Ovary (tissue), 10 donors: ENCODE measurements at places on chromosomes 4 and X. TPM values are rescaled to one million over a fixed set of nuclear protein-coding genes. Genes with fewer than 3 reads are reported as not detected.

GRCh38 chr4:87058356-87059073 lies 123.7 kb downstream of the AFF1 start:
- no peaks in the 10 kb centered on the region for H3K27me3 ChIP-seq
- no peak for DNase-seq
- H3K4me3 ChIP-seq: no peak overlapping the region

DNA sequence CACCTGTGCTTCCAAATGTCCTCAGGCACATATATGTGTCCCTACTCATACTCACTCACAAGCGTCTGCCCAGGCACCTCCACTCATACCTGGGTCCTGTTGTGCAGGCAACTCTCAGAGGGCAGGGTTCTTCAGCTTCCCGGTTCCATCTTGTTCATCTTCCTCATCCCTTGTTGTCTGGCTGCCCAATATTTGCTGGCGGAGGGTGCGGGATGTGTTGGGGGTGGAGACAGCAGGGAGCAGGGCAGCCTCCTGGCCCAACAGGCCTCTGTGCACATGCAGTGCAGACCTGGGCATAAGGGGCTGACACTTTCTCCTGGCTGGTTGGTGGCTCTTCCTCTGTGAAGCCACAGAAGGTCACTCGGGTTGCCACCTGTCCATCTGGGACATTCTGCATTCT lies 32.1 kb downstream of the NBDY start:
- H3K27me3 ChIP-seq: no peaks in the 10 kb centered on the region
- peaks cover 4% of the 10 kb centered on the region for H3K4me1 ChIP-seq
- no peak for DNase-seq
- no peak overlapping the region for H3K27ac ChIP-seq

Gene DCAF12L2
- total RNA-seq: 0.83 TPM

Gene AGA
- 8.9 TPM for total RNA-seq

Gene CT45A2
- total RNA-seq: not detected

DNA sequence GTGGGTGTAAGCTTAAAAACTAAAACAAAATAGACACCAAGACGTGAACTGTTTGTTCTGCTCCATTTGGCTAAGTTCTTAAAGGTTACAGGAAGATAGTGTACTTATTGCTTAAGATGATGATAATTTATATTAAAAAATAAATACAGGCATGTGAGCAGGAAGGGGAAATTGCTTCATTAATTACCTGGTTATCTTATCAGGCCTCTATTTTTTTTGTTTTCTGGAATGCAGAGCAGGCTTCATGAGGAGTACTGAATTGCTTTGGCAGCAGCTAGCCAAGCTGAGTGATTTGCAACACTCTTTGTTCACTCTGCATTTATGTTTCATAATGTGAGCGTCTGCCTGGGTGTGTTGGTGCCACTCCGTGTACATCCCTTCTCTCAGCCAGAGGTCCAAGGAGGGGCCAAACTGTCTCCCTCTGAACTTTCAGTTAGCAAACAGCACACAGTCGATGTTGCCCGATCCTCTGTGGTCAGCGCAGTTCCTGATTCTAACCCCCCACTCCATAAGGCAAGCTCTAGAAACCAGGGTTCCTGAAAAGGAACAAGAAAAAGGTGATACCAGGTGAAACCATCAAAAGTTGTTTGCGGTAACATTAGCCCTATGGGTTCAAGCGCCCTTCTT lies 348.2 kb downstream of the SPRY1 start:
- H3K27ac ChIP-seq: no peak overlapping the region
- H3K36me3 ChIP-seq: no peaks in the 10 kb centered on the region
- peaks cover 1% of the 10 kb centered on the region for H3K4me1 ChIP-seq

DNA sequence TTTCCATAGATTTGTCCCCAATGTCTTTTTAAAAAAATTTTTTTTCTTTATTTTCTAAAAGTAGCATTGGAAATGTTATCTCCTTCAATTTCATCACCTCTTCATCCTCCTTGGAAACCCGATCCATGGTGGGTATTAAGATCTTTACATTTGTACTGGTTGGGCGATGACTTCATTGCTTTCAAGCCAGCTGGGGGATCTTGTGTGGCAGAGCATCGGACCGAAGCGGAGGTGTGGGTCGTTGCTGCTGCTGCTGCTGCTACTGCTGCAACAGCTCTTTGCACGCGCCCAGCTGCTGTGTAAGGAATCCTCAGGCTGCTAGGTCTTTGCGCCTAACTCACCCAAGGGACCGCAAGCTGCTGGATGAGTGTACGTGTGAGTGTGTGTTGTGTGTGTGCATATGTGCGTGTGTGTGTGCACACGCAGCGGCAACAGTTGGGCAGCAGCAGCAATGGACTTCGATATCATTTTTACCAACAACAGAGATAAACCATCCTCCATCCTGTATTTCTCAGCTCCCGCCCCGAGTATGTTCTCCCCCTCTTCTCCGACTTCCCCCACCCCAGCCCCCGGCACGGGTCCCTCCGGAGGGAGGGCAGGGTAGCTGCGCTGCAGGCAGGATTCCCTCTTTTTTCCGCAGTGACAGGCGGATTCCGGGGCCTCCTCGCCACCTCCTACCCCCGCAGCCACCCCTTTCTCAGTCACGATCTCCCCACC lies 768 bp upstream of the CDKL5 start:
- H3K36me3 ChIP-seq: no peaks in the 10 kb centered on the region
- H3K27ac ChIP-seq: peak overlapping the region; percentile 52
- no peaks in the 10 kb centered on the region for H3K4me1 ChIP-seq
- no peaks in the 10 kb centered on the region for H3K27me3 ChIP-seq

- H3K4me3 ChIP-seq: no peak overlapping the region
- no peak overlapping the region for H3K27ac ChIP-seq
- H3K27me3 ChIP-seq: no peaks in the 10 kb centered on the region
- no peaks in the 10 kb centered on the region for H3K36me3 ChIP-seq
- no peaks in the 10 kb centered on the region for H3K4me1 ChIP-seq
- no peak for DNase-seq
Observed at GRCh38 chr4:144583658-144584057, 62.3 kb upstream of the HHIP start.

Gene KLHL4
- 11.4 TPM for total RNA-seq

DNA sequence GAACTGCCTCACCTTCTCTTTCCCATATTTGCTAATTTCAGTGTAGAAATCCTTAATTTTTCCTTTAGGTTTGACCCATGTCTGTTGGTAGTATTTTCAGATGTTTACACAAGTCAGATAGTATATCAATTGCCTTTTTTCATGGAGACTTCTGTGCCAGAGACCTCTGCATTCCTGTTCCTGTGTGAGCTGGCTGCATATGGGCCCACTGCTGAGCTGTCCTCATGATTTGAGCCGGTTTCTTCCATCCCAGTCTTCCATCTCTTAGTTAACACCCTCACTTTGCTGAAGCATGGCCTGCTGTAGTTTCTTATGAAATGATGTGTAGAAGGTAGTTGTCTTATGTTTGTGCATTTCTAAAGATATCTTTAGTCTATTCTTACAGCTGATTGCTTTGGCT lies 40.0 kb downstream of the CDS1 start:
- no peak overlapping the region for H3K27ac ChIP-seq
- no peak overlapping the region for H3K4me3 ChIP-seq
- no peak for DNase-seq
- H3K27me3 ChIP-seq: no peaks in the 10 kb centered on the region
- no peaks in the 10 kb centered on the region for H3K36me3 ChIP-seq
- H3K4me1 ChIP-seq: no peaks in the 10 kb centered on the region

DNA sequence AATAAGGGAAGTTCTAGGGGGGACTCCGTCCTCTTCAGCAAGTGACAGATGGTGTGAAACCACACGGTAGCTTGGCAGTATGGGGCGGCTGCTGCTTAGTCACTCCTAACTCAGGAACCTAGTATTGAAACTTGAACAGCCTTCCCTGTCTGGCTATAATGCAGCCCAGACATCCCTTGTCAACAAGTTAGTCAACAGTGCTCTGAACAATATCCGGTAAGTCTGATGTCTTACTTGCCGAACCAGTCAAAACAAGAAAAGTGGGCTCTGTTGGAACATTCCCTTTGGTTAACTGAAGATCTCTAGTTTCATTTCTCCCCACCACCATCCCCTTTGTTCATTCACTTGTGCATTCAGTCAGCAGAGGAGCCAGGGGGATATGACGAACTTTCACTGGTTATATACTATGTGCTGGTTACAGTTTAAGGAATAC lies 18.7 kb upstream of the CXCL13 start:
- no peaks in the 10 kb centered on the region for H3K36me3 ChIP-seq
- H3K27me3 ChIP-seq: no peaks in the 10 kb centered on the region
- H3K4me3 ChIP-seq: no peak overlapping the region
- no peak overlapping the region for H3K27ac ChIP-seq
- H3K4me1 ChIP-seq: no peaks in the 10 kb centered on the region
- no peak for DNase-seq

Gene ZIC3
- not detected for total RNA-seq

- no peaks in the 10 kb centered on the region for H3K4me1 ChIP-seq
- no peak for DNase-seq
- no peaks in the 10 kb centered on the region for H3K36me3 ChIP-seq
- no peaks in the 10 kb centered on the region for H3K27me3 ChIP-seq
- no peak overlapping the region for H3K4me3 ChIP-seq
- H3K27ac ChIP-seq: no peak overlapping the region
Observed at GRCh38 chr4:101931619-101932018, 141.1 kb downstream of the BANK1 start.

Gene PAGE2B
- total RNA-seq: not detected

DNA sequence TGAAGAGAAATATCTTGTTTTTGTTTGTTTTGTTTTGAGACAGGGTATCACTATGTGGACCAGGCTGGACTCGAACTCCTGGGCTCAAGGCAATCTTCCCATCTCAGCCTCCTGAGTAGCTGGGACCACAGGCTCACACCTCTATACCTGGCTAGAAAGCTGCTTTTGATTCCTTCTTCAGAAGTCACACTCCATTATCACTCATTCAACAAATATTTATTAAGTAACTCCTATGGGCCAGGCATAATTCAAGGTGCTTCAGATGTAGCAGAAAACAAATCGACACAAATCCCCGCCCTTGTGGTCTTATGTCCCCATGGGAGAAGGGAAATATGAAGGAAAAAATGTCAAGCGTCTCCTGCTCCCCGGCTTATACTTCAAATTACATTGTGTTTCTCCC lies 72.6 kb upstream of the DHX15 start:
- no peaks in the 10 kb centered on the region for H3K36me3 ChIP-seq
- no peak for DNase-seq
- peaks cover 1% of the 10 kb centered on the region for H3K4me1 ChIP-seq
- H3K4me3 ChIP-seq: no peak overlapping the region
- H3K27me3 ChIP-seq: no peaks in the 10 kb centered on the region
- no peak overlapping the region for H3K27ac ChIP-seq

DNA sequence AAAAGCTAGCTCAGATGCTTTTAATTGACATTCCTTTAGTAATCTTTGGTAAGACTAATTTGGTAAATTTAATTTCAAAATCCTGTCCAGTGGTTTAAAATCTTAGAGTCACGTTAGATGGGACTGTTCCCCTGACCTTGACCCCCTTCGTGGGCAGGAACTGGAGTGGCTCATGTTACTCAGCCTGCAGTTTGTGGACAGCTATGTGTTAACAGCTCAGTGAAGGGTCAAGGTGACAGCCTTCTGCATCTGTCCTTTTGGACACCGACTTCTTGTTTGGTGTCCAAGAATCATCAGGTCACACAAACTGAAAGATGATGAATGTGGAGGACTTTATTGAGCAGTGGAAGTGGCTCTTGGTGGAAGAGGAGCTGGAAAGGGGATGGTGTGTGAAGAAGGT lies 2.9 kb downstream of the ARSF start:
- no peaks in the 10 kb centered on the region for H3K27me3 ChIP-seq
- no peak overlapping the region for H3K4me3 ChIP-seq

- no peak overlapping the region for H3K27ac ChIP-seq
- H3K36me3 ChIP-seq: no peaks in the 10 kb centered on the region
- H3K4me3 ChIP-seq: no peak overlapping the region
- no peaks in the 10 kb centered on the region for H3K27me3 ChIP-seq
- H3K4me1 ChIP-seq: no peaks in the 10 kb centered on the region
Observed at GRCh38 chr4:8867624-8868320, 3.9 kb downstream of the HMX1 start.

DNA sequence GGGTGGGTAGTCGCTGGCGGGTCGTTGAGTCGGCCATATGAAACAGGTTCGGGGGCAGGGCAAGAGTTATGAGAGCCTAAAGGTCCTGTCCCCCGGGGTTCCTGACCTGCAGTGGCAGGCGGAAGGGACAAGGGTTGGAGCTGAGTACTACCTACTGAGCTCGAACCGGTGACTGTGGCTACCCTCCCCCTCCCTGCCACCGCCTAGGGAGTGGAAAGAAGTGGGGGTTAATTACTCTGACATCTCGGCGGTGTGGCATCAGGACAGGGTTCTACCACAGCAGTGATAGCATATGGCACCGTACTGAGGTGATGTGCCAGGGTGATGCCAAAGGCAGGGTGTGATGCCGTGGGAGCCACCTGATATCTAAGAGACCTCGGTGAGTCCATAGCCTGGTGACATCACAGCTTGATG lies 307 bp downstream of the ATG4A start:
- no peak for DNase-seq
- peak overlapping the region; percentile 48 for H3K4me3 ChIP-seq
- no peaks in the 10 kb centered on the region for H3K27me3 ChIP-seq
- H3K27ac ChIP-seq: no peak overlapping the region
- H3K36me3 ChIP-seq: no peaks in the 10 kb centered on the region

- no peaks in the 10 kb centered on the region for H3K36me3 ChIP-seq
- no peak overlapping the region for H3K4me3 ChIP-seq
- no peaks in the 10 kb centered on the region for H3K27me3 ChIP-seq
- no peak for DNase-seq
Observed at GRCh38 chr4:136562834-136563233, 969.5 kb downstream of the PCDH18 start.

Gene ZNF711
- total RNA-seq: 5.6 TPM

GRCh38 chrX:130594453-130594916 lies 192.7 kb downstream of the RBMX2 start:
- H3K27ac ChIP-seq: no peak overlapping the region
- no peaks in the 10 kb centered on the region for H3K27me3 ChIP-seq
- DNase-seq: no peak
- H3K36me3 ChIP-seq: no peaks in the 10 kb centered on the region
- H3K4me1 ChIP-seq: no peaks in the 10 kb centered on the region

DNA sequence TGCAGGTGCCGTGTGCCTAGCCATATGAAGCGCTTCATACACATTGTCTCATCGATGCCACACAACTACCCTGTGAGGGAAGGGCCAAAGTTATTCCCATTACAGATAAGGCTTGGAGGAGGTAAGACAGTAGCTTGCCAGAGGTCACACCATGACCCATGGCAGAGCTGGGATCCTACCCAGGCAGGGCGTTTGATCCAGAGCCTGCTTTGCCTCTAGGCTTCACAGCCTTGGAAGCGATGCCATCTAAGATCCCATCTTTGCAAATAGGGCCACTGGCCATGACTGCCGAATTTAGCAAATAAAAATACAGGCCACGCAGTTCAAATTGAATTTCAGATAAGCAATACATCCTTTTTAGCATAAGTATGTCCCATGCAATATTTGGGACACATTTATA lies 358.2 kb downstream of the BCOR start:
- DNase-seq: no peak
- H3K4me3 ChIP-seq: no peak overlapping the region
- H3K36me3 ChIP-seq: no peaks in the 10 kb centered on the region
- H3K27me3 ChIP-seq: no peaks in the 10 kb centered on the region

Gene PRR32
- total RNA-seq: not detected

DNA sequence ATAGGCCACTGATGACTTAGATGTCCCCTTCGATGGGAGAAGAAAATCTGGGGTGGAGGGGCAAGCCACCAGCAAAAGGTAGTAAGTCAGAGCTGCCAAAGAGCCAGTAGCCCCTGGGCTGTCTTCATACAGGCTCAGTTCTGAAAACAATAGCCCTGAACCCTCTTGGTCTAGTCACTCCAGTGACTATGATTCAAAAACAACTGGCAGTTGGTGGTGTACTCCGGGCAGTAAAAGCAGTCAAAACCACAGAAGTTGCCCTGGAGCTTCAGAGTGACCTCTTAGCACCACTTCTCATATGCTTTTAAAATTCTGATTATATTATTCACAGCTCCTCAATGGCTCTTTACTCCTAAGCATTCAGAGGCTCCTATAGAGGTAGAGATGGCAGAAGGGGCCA lies 164.3 kb upstream of the MAMLD1 start:
- H3K27ac ChIP-seq: no peak overlapping the region
- no peak overlapping the region for H3K4me3 ChIP-seq
- no peaks in the 10 kb centered on the region for H3K4me1 ChIP-seq
- no peaks in the 10 kb centered on the region for H3K36me3 ChIP-seq
- DNase-seq: no peak
